ENCODE measurements at places on chromosomes 2 and 18.

- no peak for DNase-seq
Observed at GRCh38 chr2:5121642-5122041, 570.5 kb upstream of the SOX11 start.

GRCh38 chr18:75538727-75539126, 111.2 kb upstream of the SMIM21 start:
- DNase-seq: no peak

DNA sequence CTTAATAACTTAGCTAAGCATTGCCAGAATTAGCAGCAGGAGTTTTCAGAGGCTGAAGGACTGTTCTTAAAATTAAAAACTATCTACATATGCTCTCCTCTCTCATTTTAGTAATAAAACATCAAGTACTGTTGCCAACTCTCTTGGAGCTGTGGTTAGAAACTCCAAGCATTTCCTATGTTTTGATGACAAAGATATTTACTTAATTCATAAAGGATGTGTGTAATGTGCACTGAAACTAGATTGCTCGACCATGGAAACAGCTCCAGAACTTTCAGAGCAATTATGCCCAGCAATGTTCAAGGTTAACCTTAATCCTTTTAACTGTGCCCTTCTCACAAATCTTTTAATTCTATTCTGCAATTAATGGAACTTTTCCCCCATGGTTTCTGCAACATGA, 8.4 kb downstream of the GRP start:
- DNase-seq: no peak

DNA sequence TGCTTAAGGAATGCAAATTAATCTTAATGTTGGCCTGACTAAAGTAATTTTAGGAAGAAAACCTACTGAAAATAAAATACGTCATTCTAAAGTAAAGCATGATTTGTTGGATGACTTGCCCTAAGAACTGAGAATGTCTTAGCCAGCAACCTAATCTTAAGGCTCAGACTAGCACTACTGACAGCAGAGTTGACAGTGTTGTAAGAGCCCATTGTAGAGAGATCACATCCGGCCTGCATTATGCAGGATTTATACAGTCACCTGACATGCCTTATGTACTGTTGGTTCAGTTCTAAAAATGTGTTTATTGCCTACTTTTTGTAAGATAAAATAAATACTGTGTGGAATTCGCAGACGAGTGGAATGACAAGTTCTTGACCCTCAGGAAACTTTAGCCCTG, 82.3 kb downstream of the TMEM185B start:
- no peak for DNase-seq

All from stimulated activated CD8-positive, alpha-beta memory T cell treated with anti-CD3 and anti-CD28 coated beads, Interleukin-7, amount 100 ng/mL, for 1 hour (primary cell).